ENCODE measurements at places on chromosomes 1 and 21.

- no peak for DNase-seq
Observed at GRCh38 chr1:67338642-67339041, 31.0 kb downstream of the IL12RB2 start.

- no peak for DNase-seq
Observed at GRCh38 chr1:209633335-209633997, 18.8 kb downstream of the LAMB3 start.

DNA sequence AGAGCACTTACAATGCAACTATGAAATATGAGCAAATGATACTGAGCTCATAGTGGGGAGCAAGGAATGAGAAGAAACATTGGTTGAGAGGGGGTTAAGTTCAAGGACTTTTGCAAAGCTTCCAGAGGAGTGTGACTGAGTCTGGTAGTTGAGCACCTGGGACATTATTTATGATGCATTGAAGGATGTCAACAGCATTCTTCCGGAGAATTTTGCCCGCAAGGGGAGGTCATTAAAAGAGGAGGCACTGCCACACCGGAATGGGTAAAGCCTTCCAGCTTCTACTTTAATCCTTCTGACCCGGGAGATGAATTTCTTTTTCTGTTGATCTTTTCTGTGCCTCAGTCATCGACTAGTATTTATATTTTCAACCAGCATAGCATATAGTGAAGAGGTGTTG, 208.4 kb upstream of the CAMK1G start:
- DNase-seq, result no peak

DNA sequence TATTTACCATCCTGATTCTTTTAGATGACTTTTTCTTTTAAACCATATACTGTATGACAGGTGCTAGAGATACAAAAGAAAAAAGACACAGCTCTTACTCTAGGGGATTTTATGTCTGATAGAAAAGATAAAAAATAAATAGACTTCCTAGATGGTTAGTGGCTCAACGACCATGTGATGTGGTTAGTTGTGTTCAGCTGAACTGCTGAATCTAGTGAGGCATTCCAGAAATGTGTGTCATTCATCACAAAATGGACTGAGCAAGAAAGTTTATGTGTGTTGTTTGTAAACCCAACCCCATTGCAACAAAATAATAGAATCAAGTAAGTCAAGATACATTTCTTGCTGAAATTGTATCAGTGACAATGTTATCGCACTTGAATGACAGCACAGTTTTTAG, 205.8 kb upstream of the LYPLAL1 start:
- DNase-seq, result no peak

- no peak for DNase-seq
Observed at GRCh38 chr1:19567041-19567440, 77.1 kb upstream of the NBL1 start.
